ENCODE measurements at places on chromosomes 13 and 19. TPM values are rescaled to one million over a fixed set of nuclear protein-coding genes. Genes with fewer than 3 reads are reported as not detected.

The TTC9B gene
- 0.61 TPM for total RNA-seq

The KLK13 gene
- 0.15 TPM for total RNA-seq

The CRX gene
- total RNA-seq: not detected

The COX6B2 gene
- 0.56 TPM for total RNA-seq

The POU4F1 gene
- 0.73 TPM for total RNA-seq

The TMEM59L gene
- 7.0 TPM for total RNA-seq

The MAB21L1 gene
- not detected for total RNA-seq

The FCAR gene
- total RNA-seq: not detected

The OR10H1 gene
- not detected for total RNA-seq

The KRTDAP gene
- total RNA-seq: not detected

The HS6ST3 gene
- not detected for total RNA-seq

The TPM4 gene
- 474 TPM for total RNA-seq

The CCNA1 gene
- 0.28 TPM for total RNA-seq

The TMPRSS9 gene
- total RNA-seq: not detected

The TJP3 gene
- total RNA-seq: 0.69 TPM

The HSH2D gene
- not detected for total RNA-seq

The CERS1 gene
- 5.6 TPM for total RNA-seq

The POU2F2 gene
- 0.43 TPM for total RNA-seq

The FARSA gene
- 76.5 TPM for total RNA-seq

The CGB3 gene
- not detected for total RNA-seq

The AMER2 gene
- not detected for total RNA-seq

The DCLK1 gene
- total RNA-seq: 0.92 TPM

The SPRED3 gene
- total RNA-seq: 2.6 TPM

The ZNF701 gene
- 0.28 TPM for total RNA-seq

The IGLON5 gene
- total RNA-seq: not detected

The OR10H4 gene
- not detected for total RNA-seq

The SULT2B1 gene
- 12.0 TPM for total RNA-seq

The MEIOSIN gene
- 0.05 TPM for total RNA-seq

The ICAM5 gene
- total RNA-seq: 0.55 TPM

The ZNF497 gene
- total RNA-seq: 0.92 TPM

The THAP8 gene
- total RNA-seq: 6.0 TPM

The ZNF578 gene
- total RNA-seq: not detected

The SKA3 gene
- total RNA-seq: 14.9 TPM

The PGLYRP1 gene
- not detected for total RNA-seq

The OR7D2 gene
- total RNA-seq: not detected

The PRRG2 gene
- 1.3 TPM for total RNA-seq

The SLAIN1 gene
- 0.65 TPM for total RNA-seq

All from A549 treated with Hydrocortisone at 1 μM for 4 hours (cell line).